ENCODE measurements at places on chromosomes 13 and 19.

- DNase-seq, result no peak
Measured at GRCh38 chr13:27607125-27607524, 13.2 kb downstream of the LNX2 start.

DNA sequence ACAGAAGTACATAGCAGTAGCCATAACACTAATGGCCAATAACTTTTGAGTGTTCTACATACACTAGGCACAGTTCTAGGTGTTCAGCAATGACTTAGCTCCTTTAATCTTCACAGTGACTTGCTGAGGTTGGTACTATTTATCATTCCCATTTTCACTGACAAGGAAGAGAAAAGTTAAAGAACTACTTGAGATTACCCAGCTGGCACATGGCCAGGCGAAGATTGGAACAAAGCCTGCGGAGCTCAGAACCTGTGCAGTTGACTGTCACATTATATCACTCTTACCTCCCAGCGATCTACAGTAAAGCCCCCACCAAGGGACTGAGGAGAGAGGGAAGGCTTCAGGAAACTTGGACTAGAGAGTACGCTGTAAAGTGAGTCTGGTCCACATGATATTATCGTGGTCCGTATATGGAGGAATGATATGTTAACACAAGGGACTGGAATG is 42.4 kb upstream of the WDFY2 start:
- peak; percentile 39 for DNase-seq

DNA sequence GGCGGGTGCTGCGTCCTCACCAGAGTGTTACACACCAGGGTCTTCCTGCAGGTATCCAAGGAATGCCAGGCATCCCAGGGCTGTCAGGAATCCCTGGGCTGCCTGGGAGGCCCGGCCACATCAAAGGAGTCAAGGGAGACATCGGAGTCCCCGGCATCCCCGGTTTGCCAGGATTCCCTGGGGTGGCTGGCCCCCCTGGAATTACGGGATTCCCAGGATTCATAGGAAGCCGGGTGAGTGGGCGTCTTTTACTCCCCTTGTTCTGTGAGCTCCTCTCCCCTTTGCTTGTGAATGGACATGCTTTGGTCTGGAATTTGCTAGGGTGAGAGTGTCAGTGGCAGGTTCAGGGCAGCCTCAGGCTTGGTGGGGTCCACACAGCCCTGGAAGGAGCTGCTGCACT is 75.9 kb downstream of the RAB20 start:
- DNase-seq, result no peak

- DNase-seq, result no peak
Measured at GRCh38 chr13:60118696-60119400, 44.9 kb downstream of the DIAPH3 start.

GRCh38 chr13:103395139-103395538 is 328.9 kb upstream of the SLC10A2 start:
- no peak for DNase-seq

- DNase-seq, result no peak
Measured at GRCh38 chr19:40139533-40140287, 49.0 kb upstream of the ZNF780A start.

DNA sequence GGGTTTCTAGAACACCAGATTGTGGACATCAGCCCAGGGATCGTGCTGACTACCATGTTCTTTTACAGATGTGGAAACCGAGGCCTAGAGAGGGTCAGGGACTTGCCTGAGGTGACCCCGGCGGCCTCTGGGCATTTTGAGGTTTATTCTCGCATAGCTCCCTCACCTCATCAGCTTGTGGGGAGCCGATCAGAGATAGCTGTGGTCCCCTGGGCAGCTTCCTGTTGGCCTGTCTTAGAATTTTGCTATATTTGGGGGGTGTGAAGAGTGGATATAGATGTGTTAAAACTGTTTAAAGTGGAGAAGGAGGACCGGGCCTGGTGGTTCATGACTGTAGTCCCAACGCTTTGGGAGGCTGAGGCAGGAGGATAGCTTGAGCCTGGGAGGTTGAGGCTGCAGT is 6.9 kb downstream of the ARHGEF1 start:
- no peak for DNase-seq

GRCh38 chr13:79528759-79529191 is 47.8 kb downstream of the NDFIP2 start:
- DNase-seq, result no peak

All from uterus (tissue), 4 donors.